ENCODE measurements at places on chromosomes 7 and 10. TPM values are rescaled to one million over a fixed set of nuclear protein-coding genes. Genes with fewer than 3 reads are reported as not detected.

DNA sequence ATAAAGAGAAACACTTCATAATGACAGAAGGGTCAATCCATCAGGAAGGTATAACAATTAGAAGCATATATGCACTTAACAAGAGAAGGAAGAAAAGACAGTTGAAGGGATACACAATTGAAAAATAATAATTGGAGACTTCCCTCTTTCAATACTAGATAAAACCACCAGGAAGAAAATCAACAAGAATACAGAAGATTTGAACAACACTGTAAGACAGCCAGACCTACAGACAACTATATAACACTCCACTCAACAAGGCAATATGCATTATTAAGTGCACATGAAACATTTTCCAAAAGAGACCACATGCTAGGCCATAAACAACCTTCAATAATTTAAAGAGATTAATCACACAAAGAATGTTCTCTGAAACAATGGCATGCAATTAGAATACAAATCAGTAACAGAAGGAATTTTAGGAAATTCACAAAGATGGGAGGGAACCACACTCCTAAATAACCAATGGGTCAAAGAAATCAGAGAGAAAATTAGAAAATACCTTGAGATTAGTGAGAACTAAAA is 35.1 kb downstream of the ZNF438 start:
- no peak for DNase-seq

Gene CHN2
- polyA plus RNA-seq = 19.0 TPM

Gene OIT3
- polyA plus RNA-seq = 3.0 TPM

DNA sequence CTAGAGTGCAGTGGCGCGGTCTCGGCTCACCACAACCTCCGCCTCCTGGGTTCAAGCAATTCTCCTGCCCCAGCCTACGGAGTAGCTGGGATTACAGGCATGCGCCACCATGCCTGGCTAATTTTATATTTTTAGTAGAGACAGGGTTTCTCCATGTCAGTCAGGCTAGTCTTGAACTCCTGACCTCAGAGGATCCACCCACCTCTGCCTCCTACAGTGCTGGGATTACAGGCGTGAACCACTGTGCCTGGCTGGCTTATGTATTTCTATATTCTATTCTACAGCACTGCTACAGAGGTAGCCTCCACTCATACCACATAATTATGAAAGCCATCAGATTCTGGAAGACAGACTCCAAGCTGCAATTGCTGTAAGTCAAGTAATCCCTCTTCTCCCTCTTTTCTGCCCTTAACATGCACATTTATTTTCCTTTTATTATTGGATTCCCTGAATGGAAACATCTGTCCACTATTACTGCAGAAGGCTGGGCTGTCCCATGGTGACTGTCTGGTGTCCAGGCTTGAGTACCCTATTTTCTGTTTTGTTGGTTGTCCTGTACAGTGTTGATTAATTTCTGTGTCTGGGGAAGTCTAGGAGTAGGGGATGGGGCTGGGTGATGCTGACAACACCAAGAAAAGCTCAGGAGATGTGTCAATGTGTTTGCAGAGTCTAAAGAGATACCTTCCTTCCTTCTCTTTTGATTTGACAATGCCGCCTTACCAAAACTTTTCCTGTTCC is 5.8 kb upstream of the ZNF487 start:
- no peak for DNase-seq

DNA sequence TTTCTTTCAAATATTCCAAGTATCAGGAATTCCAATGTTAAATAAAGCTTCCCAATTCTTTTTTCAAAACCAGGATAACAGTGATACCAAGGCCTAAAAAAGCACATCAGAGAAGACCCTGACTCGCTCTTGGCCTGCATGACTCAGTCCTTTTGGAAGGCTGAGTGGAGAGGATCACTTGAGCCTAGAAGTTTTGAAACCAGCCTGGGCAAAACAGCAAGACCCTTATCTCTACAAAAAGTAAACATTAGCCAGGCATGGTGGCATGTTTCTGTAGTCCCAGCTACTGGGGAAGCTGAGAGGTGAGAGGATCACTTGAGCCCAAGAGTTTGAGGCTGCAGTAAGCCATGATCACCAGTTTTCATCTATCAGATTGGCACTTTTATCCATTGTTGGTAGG is 18.7 kb downstream of the NFE2L3 start:
- DNase-seq = no peak

Gene SPDYE8
- 1.1 TPM for polyA plus RNA-seq

Gene ZNF735
- polyA plus RNA-seq = not detected

GRCh38 chr7:15802425-15802824 is 115.9 kb upstream of the MEOX2 start:
- DNase-seq = no peak

Measured in left kidney (tissue), 8 donors.